Tibial nerve (tissue), 4 donors: ENCODE measurements at places on chromosomes 16 and 17.
A peak's percentile ranks its signal among the peaks of the same experiment; 100 is the strongest.

DNA sequence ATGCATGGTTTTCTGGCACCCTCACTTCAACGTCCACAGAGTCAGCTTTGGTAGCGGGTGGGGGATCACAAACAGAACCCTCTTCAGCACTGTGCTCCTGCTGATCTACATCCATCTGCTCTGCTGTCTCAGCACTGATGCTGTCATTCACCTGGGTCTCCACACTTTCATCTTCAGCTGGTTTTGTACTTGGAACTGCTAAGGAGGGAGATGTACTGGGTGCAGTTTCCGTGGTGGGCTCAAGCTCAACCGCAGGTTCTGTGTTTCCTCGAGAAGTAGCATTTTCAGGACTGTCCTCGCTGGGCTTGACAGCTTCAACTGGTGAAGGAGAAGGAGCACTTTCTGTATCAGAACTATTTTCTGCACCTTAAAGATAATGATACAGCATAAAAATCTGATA is 101.8 kb downstream of the TTC19 start:
- H3K27ac ChIP-seq, result no peak overlapping the region
- peaks cover 80% of the 10 kb centered on the region for H3K36me3 ChIP-seq
- no peaks in the 10 kb centered on the region for H3K4me1 ChIP-seq
- no peak for DNase-seq
- H3K4me3 ChIP-seq, result no peak overlapping the region

DNA sequence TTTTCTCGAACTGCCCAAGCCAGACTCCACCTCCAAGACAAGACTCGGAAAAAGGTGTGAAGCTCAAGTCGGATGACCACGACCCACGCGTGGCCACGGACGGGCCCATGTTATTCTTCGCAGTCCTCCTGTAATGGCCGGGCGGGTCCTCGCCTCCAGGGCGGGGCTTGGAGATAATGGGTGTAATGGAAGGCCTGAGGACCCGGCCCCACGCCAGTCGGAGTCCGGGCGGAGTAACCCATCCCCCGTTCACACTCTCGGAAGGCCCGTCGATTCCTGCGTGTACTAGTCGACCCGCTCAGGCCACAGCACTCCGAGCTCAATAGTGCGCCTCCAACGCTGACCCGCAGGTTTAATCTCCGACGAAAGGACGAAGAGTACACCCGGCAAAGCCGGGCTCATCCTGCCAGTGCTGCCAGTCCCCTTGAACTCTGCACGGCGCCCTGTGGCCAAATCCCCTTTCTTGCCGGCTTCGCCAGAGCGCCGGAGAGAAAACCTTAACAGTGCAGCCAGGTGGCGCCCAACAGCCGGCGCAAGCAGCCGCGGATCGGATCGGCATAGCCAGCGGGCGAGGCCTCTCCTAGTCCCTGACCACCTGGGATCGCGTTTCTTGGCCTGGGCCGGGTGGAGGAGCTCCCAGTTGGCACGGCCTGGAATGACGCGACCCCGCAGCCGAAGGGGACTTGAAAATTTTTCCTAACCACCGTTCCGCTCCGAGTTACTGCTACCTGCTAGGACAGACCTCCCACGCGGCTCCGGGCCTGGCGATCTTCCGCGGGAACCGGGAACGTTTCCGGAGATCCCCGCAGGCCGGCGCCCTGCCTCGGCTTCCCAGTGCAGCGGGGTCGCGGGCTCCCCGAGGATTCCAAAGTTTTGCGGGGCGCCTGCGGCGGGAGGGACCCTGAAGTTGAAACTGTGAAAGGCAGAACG is 762.0 kb downstream of the KCNJ18 start:
- H3K36me3 ChIP-seq, result no peaks in the 10 kb centered on the region
- no peaks in the 10 kb centered on the region for H3K27me3 ChIP-seq
- H3K27ac ChIP-seq, result no peak overlapping the region
- DNase-seq, result no peak
- H3K4me1 ChIP-seq, result no peaks in the 10 kb centered on the region

DNA sequence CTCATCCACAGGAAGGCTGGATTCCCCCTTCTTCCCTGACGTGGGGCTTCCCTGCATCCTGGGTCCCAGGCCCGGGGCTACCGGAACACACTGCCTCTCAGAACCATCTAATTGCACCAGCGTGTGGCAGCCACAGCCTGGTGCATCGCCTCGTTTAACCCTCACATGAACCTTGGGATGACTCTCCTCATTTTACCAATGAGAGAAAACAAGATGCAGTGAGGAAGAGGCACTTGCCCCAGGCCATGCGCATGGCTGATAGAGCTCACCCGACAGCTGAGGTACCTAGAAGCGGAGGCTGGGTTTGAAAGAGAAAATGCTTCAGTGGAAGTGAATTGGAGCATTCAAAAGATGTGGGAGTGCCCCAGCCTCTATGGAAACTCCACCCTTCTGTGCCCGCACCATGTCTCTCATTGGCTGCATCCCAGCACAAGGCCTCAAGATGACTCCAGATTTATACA is 162.3 kb downstream of the KATNIP start:
- no peak overlapping the region for H3K27ac ChIP-seq
- peaks cover 38% of the 10 kb centered on the region for H3K36me3 ChIP-seq
- no peaks in the 10 kb centered on the region for H3K27me3 ChIP-seq
- no peak for DNase-seq

GRCh38 chr17:20979792-20980083 is 63.1 kb downstream of the USP22 start:
- H3K4me1 ChIP-seq, result no peaks in the 10 kb centered on the region
- H3K27me3 ChIP-seq, result no peaks in the 10 kb centered on the region
- DNase-seq, result no peak
- H3K4me3 ChIP-seq, result no peak overlapping the region

DNA sequence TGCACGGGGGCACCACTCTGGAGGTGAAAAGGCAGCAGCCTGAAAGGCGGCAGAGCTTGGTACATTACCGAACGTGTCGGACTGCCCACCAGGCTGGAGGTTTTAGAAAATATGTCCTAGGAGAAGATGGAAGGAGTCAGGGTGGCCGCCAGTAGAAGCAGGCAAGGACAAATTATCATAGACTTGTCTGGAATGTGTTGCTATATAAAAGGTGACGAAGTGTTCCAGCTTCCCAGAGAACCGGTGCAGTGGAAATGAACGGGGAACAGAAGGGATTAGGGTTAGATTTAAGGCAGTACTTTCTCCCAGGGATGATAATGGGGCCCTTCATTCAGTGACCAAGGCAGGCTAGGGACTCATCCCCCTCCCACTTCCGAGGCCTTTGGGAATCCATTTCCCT is 27.4 kb downstream of the PIPOX start:
- no peak overlapping the region for H3K27ac ChIP-seq
- no peak for DNase-seq
- no peaks in the 10 kb centered on the region for H3K4me1 ChIP-seq

GRCh38 chr17:76585649-76586593 is at the start of gene ST6GALNAC2:
Gene ST6GALNAC2 (minus strand): TSS chr17:76585860. CDS start chr17:76585808, 52 bp downstream.
- peak within 1 kb of the TSS; percentile 76 for H3K4me3 ChIP-seq
- no peaks in the 10 kb centered on the region for H3K27me3 ChIP-seq
- no peak for DNase-seq
- H3K4me1 ChIP-seq, result peaks cover 19% of the 10 kb centered on the region

- no peaks in the 10 kb centered on the region for H3K27me3 ChIP-seq
- no peak overlapping the region for H3K4me3 ChIP-seq
- DNase-seq, result no peak
- H3K27ac ChIP-seq, result no peak overlapping the region
- no peaks in the 10 kb centered on the region for H3K36me3 ChIP-seq
Measured at GRCh38 chr17:72402727-72403210, 281.9 kb downstream of the SOX9 start.

GRCh38 chr17:4548721-4549531 is 6.3 kb downstream of the MYBBP1A start:
- H3K4me3 ChIP-seq, result no peak overlapping the region
- no peak overlapping the region for H3K27ac ChIP-seq
- H3K36me3 ChIP-seq, result peaks cover 46% of the 10 kb centered on the region
- DNase-seq, result no peak

GRCh38 chr16:23330583-23331249 is 28.6 kb downstream of the SCNN1B start:
- no peaks in the 10 kb centered on the region for H3K36me3 ChIP-seq
- H3K27me3 ChIP-seq, result no peaks in the 10 kb centered on the region
- no peak overlapping the region for H3K27ac ChIP-seq
- H3K4me1 ChIP-seq, result no peaks in the 10 kb centered on the region

DNA sequence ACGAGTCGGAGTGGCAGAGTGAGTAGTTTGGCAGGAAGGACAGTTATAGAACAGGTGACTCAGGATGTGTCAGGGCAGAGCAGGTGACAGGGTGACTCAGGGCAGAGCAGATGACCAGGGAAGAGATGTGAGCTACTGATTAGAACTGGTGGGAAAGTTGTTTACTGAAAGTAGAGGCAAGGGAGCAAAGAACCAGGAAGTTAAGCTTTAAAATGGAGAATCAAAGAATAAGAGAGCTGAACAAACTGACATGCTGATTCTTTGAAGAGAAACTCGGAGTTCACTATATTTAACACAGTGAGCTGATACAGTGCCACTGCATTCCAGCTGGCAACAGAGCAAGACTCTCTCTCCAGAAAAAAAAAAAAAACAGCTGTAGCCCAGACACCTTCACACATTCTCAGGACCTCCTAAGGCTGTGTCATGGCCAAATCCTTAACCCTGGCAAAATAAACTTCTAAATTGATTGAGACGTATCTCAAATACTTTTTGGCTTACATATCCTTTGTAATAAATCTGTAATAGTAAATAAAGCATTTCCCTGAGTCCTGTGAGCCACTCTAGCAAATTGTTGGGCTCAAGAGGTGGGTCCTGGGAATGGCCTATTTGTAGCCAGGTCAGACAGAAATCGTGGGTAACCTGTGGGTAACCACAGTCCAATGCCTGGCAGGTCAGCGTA is 12.3 kb upstream of the UBE2I start:
- no peak overlapping the region for H3K4me3 ChIP-seq
- H3K27me3 ChIP-seq, result peaks cover 86% of the 10 kb centered on the region
- no peak for DNase-seq
